ENCODE measurements at places on chromosomes 13 and 19.

GRCh38 chr19:17538684-17539237, 16.7 kb upstream of the COLGALT1 start:
- no peak for DNase-seq

DNA sequence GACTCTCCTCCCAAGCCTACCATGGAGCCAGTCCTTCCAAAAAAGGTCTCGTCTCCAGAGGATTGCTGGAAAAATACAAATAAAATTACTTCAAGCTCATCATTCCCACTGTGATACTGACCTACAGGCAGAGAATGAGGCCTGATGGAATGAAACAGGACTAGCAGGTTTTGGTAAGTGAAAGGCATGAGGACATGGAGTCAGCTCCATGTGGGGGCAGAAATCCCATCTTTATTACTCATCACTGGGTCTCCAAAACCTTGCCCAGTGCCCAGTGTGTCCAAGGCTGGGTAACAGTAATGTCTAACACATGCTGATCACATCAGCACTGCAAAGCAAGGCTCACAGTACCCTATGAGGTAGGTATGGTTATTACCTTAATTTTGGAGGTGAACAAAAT, 235.4 kb downstream of the DNAJC15 start:
- DNase-seq, result no peak

GRCh38 chr19:18672044-18672451, 11.4 kb upstream of the CRTC1 start:
- DNase-seq, result no peak

DNA sequence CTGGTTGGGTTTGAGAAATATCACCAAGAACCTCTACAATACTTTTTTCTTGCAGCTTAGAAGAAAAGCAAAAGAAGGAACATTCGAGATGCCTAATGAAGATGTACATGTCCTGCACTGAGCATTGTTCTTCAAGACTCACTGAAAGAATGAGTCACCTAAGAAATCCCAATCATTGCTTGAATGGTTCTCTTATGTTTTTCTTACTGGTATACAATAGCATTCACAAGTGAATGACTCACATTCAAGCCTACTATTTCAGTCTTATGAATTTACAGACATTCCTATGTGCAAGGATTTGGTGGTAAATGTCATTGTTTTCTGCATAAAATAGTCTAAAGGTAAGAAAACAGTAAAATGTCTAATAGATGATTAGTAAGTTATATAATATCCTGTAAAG, 594.6 kb downstream of the PCDH9 start:
- peak; percentile 12 for DNase-seq

DNA sequence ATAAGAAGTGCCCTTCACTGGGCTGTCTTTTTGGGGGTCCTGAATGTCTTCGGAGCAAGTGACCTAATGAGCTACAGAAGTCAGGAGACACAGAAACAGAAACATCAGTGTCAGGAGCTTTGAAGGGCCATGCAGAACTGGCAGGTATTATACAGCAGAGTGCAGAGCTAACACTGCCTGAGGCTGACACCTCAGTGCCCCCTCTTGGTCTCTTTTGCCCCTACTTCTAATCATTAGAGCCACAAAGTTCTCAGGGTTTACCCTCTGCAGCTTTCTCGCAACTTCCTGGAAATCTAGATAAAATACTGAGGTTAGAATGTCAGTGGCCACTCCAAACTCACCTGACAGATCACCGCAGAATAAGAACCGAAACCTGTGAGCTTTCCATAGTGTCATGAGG, 172.7 kb downstream of the B3GLCT start:
- DNase-seq, result no peak

GRCh38 chr13:46687810-46688209, 109.2 kb downstream of the ESD start:
- DNase-seq, result peak; percentile 80

GRCh38 chr13:41762796-41763195, 198.1 kb downstream of the VWA8 start:
- no peak for DNase-seq
